ENCODE measurements at places on chromosomes 12 and 14. TPM values are rescaled to one million over a fixed set of nuclear protein-coding genes. Genes with fewer than 3 reads are reported as not detected.

The E2F7 gene
- total RNA-seq = 0.08 TPM

The TSHR gene
- not detected for total RNA-seq

The PTPN6 gene
- 7.2 TPM for total RNA-seq

The AICDA gene
- total RNA-seq = not detected

The RIPK3 gene
- 2.9 TPM for total RNA-seq

The FGD4 gene
- 17.3 TPM for total RNA-seq

The ARMH4 gene
- 6.2 TPM for total RNA-seq

The SLC5A8 gene
- total RNA-seq = not detected

The ZNF891 gene
- 1.0 TPM for total RNA-seq

The IRAK3 gene
- 4.0 TPM for total RNA-seq

Measured in Right ventricle myocardium superior (tissue), 1 donor.